ENCODE measurements at places on chromosomes 4 and X. TPM values are rescaled to one million over a fixed set of nuclear protein-coding genes. Genes with fewer than 3 reads are reported as not detected.

DNA sequence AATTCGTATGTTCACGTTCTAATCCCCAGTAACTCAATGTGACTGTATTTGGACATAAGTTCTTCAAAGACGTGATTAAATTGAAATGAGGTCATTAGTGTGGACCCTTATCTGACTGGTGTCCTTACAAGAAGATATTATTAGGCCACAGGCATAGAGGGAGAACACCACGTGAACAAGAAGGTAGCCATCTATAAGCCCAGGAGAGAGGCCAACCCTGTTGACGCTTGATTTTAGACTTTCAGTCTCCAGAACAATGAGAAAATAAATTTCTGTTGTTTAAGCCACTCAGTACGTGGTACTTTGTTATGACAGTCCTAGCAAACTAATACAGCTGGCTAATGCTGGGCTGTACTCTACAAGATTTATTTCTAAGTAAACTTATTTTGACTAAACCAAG is 1.5 kb upstream of the EIF1AX start:
- H3K36me3 ChIP-seq = no peaks in the 10 kb centered on the region
- H3K4me1 ChIP-seq = peaks cover 6% of the 10 kb centered on the region
- H3K27me3 ChIP-seq = no peaks in the 10 kb centered on the region

DNA sequence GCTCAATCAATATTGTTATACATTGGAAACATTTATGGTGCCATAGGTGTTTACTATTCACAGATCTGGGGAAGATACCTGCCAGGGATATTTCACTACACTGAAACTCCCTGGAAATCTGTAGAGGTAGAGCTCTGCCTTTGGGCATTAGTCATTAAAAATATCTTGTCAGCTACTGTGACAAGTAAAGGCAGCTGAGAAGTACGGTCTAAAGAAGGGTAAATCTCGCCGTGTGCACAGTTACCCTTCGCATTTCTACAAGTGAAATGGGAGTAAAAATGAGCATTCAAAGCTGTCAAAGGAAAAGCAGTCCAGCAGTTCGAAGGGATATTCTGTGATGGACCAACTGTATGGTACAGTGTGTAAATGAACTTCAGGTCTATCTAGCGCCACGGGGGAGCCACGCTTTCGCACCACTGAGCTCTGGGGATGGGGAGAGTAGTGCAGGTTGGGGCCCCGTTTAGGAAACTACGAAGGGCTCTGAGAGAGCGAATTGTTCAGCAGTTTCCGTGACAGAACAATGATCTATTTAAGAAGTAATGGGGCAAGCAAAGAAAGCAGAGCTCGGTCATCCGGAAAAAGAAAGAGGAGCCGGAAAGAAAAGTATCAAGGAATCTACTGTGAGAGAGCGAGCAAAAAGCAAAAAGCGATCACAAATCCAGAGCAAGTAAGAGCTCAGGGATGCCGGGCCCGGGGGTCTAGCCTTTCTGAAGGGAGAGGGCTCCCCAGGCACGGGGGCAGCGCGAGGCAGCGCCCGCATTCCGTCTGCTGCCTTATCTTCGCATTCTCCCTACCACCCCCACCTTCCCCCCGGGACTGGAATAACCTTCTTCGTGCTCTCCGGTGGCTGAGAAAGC is 646 bp downstream of the TIGD4 start:
- peak overlapping the region; percentile 67 for H3K4me3 ChIP-seq
- no peak for DNase-seq
- H3K36me3 ChIP-seq = no peaks in the 10 kb centered on the region
- no peaks in the 10 kb centered on the region for H3K27me3 ChIP-seq

SAGE1 gene
- total RNA-seq = not detected

- DNase-seq = no peak
- H3K27me3 ChIP-seq = no peaks in the 10 kb centered on the region
- H3K36me3 ChIP-seq = no peaks in the 10 kb centered on the region
- peak overlapping the region; percentile 79 for H3K27ac ChIP-seq
Observed at GRCh38 chr4:7960790-7961655, 21.4 kb upstream of the AFAP1 start.

DNA sequence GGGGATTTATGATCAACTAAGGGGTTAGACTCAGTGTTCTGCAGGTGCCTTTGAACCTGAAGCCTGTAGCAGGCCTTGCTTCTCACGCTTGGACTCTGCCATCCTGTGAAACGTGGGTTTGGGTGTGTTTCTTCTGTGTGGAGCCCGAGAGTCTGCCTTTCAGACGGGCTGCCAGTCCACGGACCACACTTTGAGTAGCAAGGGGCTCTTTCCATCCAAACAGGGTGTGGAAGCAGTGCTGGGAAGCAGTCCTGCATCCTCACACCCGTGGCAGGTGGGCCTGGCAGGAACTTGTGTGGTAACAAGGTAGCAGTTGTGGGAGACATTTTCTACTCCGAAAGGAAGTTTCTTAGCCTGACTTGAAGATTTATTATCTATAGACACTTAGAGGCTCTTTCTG is 22.7 kb downstream of the RGS12 start:
- no peak overlapping the region for H3K27ac ChIP-seq
- H3K36me3 ChIP-seq = peaks cover 9% of the 10 kb centered on the region
- H3K27me3 ChIP-seq = no peaks in the 10 kb centered on the region
- peaks cover 5% of the 10 kb centered on the region for H3K4me1 ChIP-seq
- H3K4me3 ChIP-seq = no peak overlapping the region

DDX60 gene
- total RNA-seq = 2.6 TPM

- H3K36me3 ChIP-seq = no peaks in the 10 kb centered on the region
- no peaks in the 10 kb centered on the region for H3K27me3 ChIP-seq
- no peak overlapping the region for H3K27ac ChIP-seq
- H3K4me3 ChIP-seq = no peak overlapping the region
Observed at GRCh38 chr4:83646538-83647239, 110.8 kb downstream of the GPAT3 start.

- H3K36me3 ChIP-seq = no peaks in the 10 kb centered on the region
- no peak overlapping the region for H3K4me3 ChIP-seq
- no peaks in the 10 kb centered on the region for H3K27me3 ChIP-seq
Observed at GRCh38 chr4:157988641-157989040, 184.2 kb downstream of the GASK1B start.

OTC gene
- 0.57 TPM for total RNA-seq

- no peaks in the 10 kb centered on the region for H3K27me3 ChIP-seq
- H3K4me3 ChIP-seq = no peak overlapping the region
- DNase-seq = no peak
- H3K36me3 ChIP-seq = no peaks in the 10 kb centered on the region
Observed at GRCh38 chr4:95284655-95285054, 264.1 kb downstream of the UNC5C start.

NXF2 gene
- not detected for total RNA-seq

DNA sequence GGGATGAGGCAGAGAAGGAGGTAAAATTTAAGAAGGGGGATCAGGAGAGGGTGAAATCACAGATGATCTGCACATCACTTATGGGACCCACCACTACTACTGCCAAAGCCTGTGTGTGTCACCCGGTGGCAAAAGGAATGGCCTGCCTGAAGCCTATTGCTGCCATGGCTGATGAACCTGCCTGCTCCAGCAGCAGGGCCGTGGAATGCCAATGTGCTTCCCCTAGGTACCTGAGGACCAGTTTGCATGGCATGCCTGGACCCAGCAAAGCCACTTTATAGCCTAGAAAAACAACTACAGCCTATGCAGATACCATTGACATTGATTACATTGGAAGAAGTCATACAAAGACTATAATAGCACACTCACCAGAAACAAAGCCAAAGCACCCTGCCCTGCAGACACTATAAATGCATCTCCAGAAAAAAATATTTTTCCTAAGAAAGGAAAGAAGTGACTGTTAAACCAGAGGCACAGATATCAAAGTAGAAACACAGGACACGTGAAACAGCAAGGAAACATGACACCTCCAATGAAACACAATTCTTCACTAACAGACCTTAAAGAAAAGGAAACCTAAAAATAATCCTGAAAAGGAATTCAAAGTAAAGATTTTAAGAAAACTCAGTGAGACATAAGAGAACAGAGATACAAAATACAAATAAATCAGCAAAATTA is 680.7 kb upstream of the GRID2 start:
- H3K27ac ChIP-seq = no peak overlapping the region
- DNase-seq = no peak
- H3K4me3 ChIP-seq = no peak overlapping the region
- H3K36me3 ChIP-seq = no peaks in the 10 kb centered on the region
- no peaks in the 10 kb centered on the region for H3K4me1 ChIP-seq

DMRTC1 gene
- not detected for total RNA-seq

DNA sequence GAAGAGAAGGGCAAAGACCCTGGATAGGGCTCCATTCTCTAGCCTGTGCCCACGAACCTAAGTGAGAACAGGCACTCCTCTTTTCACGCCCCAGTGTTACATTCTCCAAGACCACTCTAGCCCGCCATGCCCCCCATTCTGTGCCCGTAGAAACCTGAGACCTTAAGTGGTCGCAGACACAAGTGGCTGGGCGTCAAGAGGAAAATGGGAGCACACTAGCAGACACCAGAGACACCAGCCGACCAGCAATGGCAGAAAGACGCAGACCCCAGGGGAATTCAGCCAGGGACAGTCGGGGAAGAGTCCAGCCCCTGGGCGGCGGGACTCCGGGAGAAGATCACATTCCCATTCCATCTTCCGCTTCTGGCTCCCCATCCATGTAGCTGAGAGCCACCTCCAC is 2027.9 kb downstream of the PCDH7 start:
- no peak overlapping the region for H3K4me3 ChIP-seq
- no peak for DNase-seq

FRMPD4 gene
- total RNA-seq = under 0.01 TPM

- no peak overlapping the region for H3K27ac ChIP-seq
- H3K4me3 ChIP-seq = no peak overlapping the region
- H3K27me3 ChIP-seq = no peaks in the 10 kb centered on the region
- no peak for DNase-seq
- H3K36me3 ChIP-seq = no peaks in the 10 kb centered on the region
- H3K4me1 ChIP-seq = no peaks in the 10 kb centered on the region
Observed at GRCh38 chr4:27148211-27148895, 287.7 kb downstream of the STIM2 start.

GABRQ gene
- 1.4 TPM for total RNA-seq

GRCh38 chr4:25817059-25817681 is 45.6 kb downstream of the SEL1L3 start:
- no peaks in the 10 kb centered on the region for H3K27me3 ChIP-seq
- H3K4me1 ChIP-seq = peaks cover 3% of the 10 kb centered on the region
- H3K4me3 ChIP-seq = no peak overlapping the region
- no peak for DNase-seq

DNA sequence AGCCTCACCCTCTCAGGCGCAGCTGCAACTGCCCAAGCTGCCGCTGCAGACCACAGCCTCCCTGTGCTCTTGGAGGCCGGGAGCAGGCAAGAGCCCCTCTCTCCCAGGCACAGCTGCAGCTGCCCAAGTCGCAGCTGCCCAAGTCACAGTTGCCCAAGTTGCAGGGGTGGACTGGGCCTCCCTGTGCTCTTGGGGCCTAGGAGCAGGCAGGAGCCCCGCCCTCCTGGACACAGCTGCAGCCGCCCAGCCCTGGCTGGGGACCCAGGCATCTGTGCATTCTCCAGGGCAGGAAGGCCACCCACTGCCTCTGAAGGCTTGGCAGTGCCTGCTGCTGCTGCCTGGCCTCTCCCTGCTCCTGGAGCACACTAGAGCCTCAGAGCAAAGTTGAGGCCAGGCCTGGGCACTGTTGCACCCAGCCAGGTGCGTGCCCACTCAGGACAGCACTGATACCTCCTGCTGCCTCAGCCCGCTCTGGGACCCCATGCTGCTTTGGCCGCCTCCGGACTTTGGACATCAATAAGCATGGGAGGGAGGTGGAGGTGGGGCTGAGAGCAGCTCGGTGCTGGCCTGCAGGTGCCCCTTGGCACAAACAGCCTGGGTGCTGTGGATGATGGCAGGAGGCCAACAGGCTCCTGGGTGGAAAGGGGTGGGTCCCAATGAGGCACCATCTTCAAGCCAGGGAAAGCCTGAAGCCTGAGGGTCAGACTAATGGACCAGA is 247.5 kb downstream of the PDGFC start:
- no peak for DNase-seq
- no peaks in the 10 kb centered on the region for H3K27me3 ChIP-seq
- H3K27ac ChIP-seq = no peak overlapping the region
- H3K4me3 ChIP-seq = no peak overlapping the region

DNA sequence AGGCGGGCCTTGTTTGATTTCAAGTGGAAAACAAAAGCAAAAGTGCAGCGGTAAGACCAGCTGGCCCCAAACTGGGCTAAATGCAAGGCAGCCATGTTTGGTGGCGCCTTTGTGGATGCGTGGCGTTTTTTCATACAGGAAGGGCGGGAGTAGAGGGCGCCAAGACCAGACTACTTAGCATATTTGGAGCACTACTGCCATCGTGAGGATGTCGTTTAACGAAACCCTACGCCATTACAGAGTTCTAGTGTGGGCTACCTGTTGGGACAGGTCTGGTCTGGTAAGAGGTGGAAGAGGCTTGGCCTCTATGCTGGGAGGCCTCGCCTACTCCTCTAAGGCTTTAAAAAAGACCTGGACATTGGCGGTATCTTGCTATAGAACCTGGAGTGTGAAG is 230.7 kb upstream of the STK26 start:
- H3K4me1 ChIP-seq = no peaks in the 10 kb centered on the region
- DNase-seq = peak; percentile 66
- peak overlapping the region; percentile 69 for H3K27ac ChIP-seq
- no peak overlapping the region for H3K4me3 ChIP-seq
- no peaks in the 10 kb centered on the region for H3K27me3 ChIP-seq
- no peaks in the 10 kb centered on the region for H3K36me3 ChIP-seq

MSL3 gene
- 16.0 TPM for total RNA-seq

PNMA5 gene
- not detected for total RNA-seq

Data from esophagus squamous epithelium (tissue), 5 donors.